ENCODE measurements at places on chromosomes 6 and 20.
A peak's percentile ranks its signal among the peaks of the same experiment; 100 is the strongest.

DNA sequence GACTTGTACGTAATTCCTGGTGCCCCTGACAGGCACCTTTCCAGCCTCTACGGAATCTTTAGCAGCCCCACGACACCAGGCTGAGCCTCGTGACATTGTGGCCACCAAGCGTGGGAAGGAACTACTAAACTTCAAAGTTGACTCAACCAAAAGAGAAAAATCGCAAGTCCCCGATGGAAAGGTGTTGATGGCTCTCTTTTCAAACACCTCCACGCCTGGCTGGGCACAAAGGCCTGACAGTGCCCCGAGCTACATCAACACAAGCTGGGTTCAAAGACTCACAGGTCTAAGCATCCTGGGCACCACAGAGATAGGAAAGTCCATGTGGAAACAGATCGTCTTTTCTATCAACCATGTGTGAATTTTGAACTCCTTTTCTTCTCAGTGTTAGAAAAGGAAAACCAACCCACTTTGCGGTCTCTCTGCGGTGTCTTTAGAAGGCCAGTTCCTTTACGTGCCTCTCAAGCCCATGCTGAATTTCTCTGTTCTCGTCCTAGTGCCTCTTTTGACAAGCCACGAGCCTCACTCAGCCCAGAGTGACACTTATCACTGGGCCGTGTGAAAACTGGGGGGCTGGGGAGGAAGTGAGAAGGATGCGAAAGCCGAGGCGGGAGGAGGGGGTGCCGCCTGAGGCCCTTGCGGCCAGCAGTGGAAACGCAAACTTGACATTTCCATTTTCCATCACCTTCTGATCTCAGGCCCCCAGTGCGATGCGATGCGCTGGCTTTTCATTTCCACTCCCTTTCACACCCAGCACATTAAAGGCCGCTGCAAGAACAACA is 59.4 kb downstream of the GFOD1 start:
- peak; percentile 71 for DNase-seq

GRCh38 chr6:170276369-170277057 is 14.4 kb downstream of the DLL1 start:
- no peak for DNase-seq

DNA sequence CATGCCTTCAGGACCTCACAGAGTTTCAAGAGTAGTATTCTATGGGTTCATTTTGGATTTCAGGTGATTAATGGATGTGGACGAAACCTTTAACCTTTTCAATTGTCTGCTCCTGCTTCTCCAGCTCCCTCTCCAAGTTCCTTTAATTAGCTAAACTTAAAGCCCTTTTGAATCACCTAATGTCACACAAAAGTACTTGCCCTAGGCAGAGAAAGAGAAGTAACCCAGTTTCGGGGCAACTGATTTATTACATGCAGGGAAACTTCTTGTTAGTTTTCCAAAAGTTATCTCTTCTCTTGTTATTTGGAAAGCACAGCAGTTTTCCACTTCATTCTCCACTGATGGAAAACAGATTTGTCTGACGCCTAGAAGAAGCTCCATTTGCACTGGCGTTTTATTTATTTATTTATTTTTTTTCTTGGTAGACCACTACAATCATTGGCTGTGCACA is 407.7 kb upstream of the JARID2 start:
- no peak for DNase-seq

DNA sequence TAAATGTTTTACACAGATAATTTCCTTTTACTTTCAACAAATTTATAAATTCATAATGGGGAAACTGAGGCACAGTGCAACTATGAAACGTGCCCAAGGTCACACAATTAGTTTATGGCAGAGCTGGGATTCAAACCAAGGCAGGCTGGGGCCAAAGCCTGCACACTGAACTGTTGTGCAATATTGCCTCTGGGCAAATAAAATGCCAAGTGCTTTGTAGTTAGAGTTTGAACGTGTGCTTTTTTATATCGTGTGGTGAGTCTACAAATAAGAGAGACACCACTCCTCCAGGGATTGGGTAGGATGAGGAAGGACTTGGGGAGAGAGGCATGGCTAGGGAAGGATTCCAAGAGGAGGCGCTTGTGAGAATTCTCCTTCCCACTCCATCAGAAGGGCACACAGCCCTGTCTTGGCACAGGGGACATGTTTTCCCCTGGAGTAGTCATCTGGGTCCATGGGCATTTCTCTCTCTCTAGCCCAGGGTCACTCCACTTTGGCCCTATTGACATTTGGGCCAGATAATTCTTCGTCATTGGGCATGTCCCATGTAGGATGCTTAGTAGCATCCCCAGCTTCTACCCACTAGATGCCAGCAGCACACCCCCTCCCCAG is 2.8 kb upstream of the CDH22 start:
- DNase-seq, result no peak

DNA sequence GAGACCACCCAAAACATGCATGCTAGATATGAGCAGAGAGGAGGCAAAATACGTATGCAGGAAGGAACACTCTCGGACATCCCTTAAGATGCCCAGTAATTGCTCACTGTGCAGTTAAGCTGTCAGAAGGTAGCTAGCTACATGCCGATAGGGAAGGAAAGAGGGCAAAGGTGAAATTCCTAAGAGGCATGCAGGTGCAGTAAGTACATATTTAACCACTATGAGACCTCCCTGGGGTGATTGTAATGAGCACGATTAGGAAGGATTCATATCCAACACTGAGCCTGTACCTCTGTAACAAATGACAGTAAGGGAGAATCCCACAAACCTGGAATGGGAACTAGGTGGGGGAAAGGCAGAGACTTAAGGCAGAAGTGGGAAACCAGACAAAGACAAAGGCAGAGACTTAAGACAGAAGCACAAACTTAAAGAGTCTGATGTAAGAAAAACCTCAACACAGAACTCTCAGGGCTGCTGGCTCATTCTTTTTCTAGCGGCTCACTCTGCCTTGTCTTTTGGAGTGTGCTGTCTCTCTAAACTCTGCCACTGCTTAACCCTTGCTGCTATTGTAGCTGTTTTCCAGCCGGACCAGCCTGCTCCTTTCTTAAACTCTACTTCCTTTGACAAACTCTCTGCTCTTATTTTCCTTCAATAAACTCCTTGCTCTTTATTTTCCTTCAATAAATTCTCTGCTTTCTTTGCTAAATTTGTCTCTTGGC is 148.1 kb downstream of the UBE3D start:
- no peak for DNase-seq

DNA sequence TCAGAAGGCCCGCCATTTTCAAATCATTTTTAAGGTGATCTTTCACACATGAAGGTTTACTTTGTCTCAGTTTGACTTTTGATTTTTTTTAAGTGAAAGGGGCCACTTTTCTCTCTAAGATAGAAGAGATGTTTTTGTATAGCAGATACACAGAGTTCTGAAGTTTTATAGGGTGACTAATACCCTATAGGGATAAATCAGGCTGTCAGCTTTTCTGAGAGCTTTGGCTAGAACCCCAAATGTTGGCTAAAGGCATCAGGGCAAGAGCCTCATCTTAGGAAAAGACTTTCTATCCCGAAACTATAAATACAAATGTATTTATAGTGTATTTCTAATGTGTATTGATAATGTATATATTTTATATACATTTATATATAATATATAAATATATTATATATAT is 181.4 kb downstream of the TBX18 start:
- DNase-seq, result no peak

DNA sequence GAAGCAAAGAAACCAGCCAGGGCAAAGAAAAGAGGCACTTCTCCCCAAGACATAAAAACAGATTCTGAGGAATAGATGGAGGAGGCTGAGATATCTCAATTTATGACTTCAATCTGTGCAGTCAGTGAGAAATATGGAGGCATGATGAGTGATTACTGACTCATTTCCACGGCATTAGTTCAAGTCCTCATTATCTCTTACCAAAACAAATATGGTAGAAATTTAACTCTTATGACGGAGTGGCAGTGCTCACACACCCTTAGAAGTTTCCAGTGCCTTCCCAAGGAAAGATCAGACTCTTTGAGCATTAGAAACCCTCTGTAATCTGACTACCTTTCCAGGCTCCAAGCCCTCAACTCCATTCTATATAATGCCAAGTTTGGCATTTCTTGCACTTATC is 364.1 kb downstream of the ARHGAP18 start:
- no peak for DNase-seq

DNA sequence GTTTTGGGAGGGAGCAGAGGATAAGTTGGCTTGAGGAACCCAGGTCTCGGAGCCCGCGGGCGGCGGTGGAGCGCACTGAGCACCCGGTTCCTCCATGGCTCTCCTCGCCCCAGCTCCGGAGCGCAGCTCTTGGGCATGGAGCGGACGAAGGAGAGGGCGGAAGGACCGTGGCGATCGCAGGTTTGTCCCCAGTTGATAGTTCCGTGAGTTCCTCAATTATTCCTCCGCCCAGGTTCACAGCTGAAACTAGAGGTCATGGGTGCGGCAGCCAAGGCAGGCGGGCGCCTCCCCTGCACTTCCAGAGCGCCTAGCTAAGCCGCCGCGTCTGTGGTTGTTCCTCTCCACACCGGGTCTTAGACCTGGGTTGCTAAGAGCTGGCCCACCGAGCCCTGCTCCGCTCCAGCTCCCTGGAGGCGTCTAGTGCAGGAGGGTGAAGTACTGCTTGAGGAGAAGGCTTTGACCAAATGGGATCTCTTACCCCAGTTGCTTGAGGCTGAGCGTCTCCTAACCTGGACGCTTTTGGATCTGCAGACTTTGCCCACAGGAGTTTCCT is at the start of gene HTR1B:
Gene HTR1B (minus strand): TSS at position 184 of the 553 bp plus-strand sequence. CDS start 88 bp downstream, at position 96.
- no peak for DNase-seq

DNA sequence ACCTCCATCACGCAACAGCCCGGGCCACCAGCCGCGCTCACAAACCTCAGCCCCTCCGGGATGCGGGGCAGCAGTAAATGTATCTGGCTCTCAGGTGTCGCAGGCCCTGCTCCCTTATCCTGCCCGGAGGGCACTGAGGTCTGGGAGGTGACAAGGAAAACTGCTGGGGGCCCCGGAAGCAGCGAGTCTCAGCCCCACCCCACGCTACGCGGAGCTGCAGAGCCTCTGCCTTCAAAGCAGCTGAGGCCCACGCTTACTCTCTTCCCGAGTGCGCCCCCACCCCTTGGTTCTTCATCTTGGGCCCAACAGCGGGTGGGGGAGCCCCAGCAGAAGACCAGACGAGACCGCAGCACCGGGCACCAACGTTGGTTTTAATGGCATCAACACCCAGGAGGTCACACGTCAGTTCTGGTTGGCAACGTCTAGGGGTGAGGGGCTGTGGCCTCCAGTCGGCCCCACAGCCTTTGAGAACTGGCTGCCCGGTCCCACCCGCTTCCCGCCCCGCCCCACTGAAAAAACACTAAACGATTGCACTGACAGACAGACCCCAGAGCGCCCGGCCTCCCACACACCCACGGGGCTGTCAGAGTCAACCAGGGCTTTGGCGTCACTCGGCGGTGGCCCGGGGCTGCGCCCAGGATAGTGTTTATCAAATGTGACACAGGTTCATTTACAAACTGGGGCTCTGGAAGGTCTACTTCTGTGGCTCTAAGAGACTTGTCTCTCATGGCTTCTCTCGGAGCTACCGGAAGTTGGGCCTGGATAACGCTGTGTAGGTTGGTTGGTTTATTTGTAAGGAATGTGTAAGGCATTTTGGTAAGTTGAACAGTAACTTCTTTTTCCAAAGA is 43.7 kb downstream of the DSTN start:
- DNase-seq, result no peak

DNA sequence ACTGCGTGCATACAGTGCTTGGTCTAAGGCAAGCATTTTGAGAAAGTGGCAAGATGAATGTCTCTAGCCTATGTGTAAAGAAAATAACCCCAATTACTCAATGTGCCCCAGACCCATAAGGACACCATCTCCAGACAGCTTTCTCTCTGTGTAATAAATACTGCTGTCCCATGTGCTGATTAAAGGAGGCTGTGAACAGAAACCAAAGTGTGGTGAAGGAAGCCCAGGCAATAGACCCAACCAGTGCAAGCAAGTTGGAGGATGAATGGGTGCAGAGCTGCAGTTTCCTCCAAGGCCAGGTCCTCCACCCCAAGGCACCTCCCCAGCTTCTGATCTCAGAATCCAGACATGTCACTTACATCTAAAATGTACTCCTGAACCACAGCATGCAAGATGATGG is 60.6 kb downstream of the TRAM2 start:
- no peak for DNase-seq

DNA sequence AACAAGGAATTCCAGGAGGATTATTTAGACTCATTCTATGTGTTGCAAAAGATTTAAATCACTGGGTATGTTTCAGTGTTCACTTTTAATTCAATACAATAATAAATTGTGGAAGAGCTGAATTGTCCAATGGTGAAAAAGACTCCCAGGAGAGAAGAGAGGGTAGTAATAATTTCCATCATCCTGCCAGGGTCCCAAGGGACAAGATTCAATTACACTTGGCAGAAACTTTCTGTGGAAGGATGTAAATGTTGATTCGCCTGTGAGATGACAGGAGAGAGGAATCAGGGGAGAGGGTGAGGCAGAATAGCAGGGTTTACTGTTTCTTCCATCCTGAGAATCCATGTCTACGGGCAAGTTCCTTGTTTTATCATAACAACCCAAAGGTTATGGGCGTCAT is 342.7 kb downstream of the ESR1 start:
- DNase-seq, result no peak

GRCh38 chr6:1311400-1312202 is at the start of gene FOXQ1:
Gene FOXQ1, plus strand, starts transcription at chr6:1312098. Its CDS starts 607 bp downstream, at chr6:1312705.
- no peak for DNase-seq

GRCh38 chr6:121929301-121929700 is 470.2 kb upstream of the HSF2 start:
- DNase-seq, result no peak

GRCh38 chr6:79241228-79241627 is 6.7 kb upstream of the HMGN3 start:
- DNase-seq, result no peak
